ENCODE measurements at places on chromosomes 12 and 14.

DNA sequence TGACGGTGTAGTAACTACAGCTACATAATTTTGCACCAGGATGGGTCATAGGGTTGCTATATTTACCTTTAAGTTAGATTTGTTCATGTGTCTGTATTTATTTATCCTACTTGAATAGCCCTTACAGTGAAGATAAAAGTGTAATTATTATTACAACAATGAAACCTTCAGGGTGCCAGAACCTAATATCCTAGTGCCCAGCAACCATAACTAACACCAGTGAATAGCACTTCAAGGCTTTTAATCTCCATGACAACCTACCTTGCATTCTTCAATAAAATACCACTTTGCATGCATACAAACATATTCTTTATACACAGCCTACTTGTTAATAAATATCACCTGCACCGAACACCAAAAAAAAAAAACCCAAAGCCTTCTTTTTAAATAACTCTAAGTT lies 58.7 kb upstream of the G2E3 start:
- DNase-seq: no peak

DNA sequence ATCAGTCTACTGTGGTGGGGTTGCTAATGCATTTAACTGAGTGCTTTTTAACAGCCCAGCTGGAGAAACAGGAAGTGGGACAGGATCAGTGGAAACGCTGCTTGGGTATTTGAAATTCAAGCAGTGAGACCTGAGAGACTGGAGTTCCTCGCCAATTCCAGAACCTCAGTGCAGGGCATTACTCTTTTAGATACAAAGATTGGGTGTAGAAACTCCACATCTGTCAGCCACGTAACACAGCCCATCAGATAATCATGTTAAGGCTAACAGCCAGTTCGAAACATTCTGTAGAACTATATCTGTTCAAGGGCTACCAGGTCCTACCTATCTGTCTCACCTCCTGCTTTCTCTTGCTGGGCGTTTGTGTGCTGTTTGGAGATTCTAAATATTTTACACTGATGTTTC lies 45.5 kb downstream of the RAD52 start:
- DNase-seq: no peak

DNA sequence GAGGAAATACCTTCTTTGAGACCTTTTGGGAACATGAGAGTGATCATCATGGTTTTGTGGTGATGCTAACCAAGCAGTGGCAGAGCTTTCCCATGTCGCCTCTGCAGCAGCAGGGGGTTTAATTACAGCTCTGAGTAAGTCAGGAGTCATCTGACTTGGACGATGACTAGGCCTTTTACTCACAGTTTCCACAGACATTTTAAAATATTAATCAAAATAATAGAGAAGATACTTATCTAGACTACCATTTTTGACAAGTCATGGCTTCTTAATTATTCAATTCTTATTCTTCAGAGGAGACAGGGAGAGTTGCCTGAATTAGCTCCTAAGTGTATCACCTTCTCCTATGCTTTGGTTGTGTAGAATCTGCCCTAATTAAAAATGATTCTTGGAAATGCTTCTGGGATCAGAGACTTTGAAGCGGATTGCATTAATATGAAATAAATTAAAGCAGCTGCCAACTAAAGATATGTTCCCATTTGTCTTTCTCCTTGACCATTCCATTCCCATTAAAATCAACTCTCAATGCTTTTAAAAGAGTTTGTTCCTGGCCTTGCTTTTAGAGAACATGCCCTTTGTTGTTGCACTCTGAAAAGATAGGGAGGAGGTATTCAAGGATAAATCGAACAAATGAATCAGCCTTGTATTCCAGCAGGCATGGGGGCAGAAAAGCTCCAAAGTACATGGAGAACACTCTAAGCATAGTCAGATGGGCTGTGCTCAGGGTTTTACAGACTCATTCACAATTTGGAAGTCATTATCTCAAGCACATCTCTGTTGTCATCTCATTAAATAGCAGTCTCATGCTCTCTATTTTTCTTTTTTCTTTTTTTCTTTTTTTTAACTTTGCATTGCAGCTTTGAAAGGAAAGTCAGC lies 7.7 kb upstream of the IFNG-AS1 start:
- DNase-seq: no peak

GRCh38 chr14:101369194-101369915 lies 191.9 kb upstream of the DIO3 start:
- DNase-seq: no peak

- DNase-seq: no peak
These were observed 20.1 kb upstream of the TMED10 start for GRCh38 chr14:75196468-75196867.

- DNase-seq: no peak
These were observed 172.2 kb upstream of the PRICKLE1 start for GRCh38 chr12:42761601-42762350.

DNA sequence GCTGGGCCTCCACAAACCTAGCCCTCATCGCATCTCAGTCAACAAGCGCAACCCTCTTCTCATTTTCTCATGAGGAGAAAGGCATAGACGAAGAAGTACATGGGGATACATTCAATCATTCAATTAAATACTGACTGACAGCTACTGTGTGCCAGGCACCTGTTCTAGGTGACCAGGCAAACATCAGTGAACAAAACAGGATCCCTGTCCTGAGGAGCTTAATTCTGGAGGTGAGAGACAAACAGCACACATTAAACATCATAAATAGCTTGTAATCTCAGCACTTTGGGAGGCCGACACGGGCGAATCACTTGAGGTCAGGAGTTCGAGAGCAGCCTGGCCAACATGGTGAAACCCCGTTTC lies 362 bp upstream of the ACYP1 start:
- DNase-seq: no peak

GRCh38 chr12:28583701-28584261 lies 393.5 kb downstream of the CCDC91 start:
- no peak for DNase-seq

- no peak for DNase-seq
These were observed 78.4 kb upstream of the MAX start for GRCh38 chr14:65180725-65181025.

- no peak for DNase-seq
These were observed 29.9 kb downstream of the SLC41A2 start for GRCh38 chr12:104928036-104928745.

DNA sequence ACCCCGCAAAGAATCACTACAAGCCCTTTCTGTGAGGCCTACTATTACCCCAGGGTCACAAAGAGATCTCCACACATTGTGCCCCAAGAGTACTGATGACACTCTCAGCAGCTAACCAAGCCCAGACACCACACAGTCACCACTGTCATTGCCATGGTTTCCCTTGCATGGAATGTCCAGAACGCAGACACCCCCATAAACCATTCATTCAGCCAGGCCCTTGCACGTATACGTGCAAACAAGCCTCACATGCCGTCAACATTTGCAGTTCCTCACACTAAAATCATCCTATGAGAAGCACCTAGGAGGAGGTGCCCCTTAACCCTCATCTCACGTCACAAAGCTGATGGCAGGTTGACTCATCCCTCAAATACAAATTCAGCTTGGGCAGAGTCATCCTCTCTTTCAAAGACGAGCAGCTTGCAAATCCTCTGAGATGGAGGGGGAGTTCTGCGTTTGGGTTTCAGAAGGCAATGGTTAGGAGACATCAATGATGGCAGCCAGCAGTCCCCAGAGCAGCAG lies 17.1 kb upstream of the KRT77 start:
- no peak for DNase-seq

- DNase-seq: no peak
These were observed 42.4 kb upstream of the CCDC175 start for GRCh38 chr14:59619061-59619460.

DNA sequence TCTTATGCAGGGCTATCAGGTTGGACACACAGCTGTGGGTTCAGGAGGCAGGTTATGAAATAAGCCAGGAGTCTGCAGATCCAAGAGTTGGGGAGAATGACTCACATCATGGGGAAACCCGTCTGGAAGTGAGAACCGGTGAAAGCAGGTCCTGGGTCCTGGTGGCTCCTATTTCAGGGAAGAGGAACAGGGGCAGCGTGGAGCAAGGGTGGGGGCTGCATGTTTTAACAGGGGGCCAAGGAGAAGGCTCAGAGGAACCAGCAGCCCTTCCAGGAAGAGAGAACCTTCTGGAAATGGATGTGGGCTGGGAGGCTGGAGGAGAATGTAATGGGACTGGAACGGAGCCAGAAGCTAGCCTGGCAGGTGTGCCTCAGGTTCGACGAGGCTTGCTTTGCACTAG lies 7.8 kb upstream of the KRT74 start:
- no peak for DNase-seq

GRCh38 chr12:85644508-85644907 lies 191.7 kb downstream of the RASSF9 start:
- DNase-seq: no peak

DNA sequence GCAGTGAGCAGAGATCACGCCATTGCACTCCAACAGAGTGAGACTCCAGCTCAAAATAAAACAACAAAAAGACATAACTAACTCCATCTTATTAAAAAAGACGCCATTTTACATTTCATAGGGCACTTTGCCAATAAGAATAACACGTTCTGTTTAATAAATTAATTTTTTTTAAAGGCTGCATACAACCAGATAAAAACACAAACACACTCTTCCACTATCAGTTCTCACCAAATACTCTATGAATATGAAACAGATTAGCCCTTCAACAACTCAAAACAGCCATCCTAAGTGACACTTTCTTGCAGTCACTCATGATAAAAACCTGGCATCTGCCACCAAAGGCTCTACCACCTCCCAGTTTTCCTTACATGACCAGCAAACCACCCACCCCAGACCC lies 16.1 kb downstream of the AICDA start:
- DNase-seq: no peak

- no peak for DNase-seq
These were observed 156.6 kb downstream of the DAD1 start for GRCh38 chr14:22432348-22432976.

DNA sequence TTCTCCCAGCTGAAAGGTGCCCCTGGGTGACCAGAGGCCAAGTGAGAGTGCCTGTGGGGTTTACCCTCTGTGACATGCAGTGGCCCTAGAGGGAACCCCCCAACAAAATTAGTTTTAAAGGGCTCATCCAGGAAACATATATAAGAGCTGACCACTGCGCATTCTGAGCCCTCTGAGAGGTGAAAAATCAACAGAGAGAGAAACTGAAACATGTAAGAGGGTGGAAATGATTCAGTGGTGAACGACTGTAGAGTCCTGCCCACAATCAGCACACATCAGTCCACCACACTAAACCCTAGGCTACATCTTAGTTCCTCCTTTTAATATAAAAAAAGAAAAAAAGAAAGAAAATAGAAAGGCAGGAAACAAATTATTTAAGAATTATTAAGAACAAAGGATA lies 21.0 kb upstream of the ACSM4 start:
- DNase-seq: no peak

DNA sequence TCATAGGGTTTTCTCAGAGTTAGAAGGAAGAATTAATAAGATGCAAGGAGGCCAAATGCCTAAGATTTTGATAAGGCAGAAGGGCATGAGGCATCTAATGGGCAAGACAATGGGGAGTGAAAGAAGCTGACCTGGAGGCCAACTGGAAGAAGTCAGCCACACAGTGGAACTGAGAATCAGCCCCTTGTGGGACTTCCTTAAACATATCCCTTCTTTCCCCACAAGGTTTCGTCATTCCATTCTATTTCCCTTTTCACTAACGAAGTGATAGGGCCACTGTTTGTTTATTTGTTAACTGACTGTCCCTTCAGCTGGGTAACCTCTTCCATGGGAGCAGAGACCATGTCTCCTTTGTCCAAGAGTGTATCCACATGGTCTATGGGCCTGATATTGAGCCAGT lies 86.2 kb downstream of the HELB start:
- DNase-seq: no peak

- DNase-seq: no peak
These were observed 112.6 kb downstream of the CALM1 start for GRCh38 chr14:90509403-90509802.

GRCh38 chr14:75667099-75667765 lies 6.2 kb downstream of the TTLL5 start:
- DNase-seq: no peak

GRCh38 chr14:63578300-63578699 lies 35.1 kb upstream of the PPP2R5E start:
- no peak for DNase-seq

DNA sequence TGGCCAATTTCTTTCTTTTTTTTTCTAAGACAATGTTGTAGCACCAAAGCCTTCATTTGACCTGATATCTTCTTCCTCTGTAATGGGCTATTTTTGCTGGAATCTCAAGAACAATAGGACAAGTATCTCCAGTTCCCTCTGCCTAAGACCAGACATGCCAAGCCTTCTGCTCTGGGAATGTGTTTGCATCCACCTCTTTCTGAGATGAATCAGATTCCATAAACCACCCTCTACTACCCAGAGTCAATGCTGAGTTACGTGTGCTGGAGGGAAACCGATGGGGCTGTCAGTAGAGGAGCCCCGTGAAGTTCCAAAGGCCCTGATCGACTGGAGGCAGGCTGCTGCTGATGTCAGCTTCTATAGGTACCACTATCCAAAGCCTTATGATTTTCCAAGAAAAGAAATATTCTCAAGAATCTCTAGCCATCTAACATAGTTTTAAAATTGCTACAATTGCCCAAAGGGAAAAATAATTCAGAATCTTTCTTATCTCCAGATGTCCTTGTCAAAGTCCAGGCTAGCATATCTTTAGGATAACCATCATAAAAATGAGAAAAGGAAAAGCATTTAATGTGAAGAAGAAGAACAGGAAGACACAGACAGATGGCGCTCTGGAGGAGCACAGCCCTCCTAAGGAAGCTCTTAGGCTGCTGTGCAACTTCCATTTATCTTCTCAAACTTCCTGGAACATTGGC lies 101.9 kb downstream of the SLC8A3 start:
- DNase-seq: no peak

DNA sequence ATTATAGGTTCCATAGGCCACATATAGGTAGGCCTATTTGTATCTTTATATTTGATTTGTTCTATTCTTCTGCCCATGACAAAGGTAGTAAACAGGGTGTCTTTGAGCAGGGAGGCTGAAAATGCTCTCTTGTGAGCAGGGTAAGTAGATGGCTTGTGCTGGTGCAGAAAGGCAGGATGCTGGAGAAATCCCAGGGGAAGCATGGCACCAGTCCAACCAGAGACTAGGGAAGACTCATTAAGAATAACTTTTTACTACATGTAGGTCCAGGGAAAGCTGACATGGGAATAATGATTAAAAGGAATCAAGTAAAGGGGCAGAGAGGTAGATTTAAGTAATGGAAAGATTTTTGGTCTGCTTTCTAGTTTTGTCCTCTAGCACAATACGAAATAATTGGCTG lies 245.0 kb downstream of the RGS6 start:
- no peak for DNase-seq

GRCh38 chr12:23945249-23945648 lies 4.2 kb downstream of the SOX5 start:
- no peak for DNase-seq

DNA sequence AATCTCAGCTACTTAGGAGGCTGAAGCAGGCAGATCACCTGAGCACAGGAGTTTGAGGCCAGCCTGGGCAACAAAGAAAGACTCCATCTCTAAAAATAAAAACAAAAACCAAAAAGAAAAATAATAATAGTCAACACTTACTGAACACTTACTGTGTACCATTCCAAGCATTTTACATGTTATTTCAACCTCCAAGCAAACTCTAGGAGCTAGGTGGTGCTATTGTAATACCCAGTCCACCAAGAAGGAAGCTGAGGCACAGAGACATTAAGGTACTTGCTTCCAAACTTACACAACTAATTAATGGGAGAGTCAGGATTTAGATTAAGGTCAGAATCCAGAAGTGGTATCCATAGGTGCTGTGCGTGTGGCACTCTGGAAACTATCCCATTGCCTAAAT lies 13.7 kb upstream of the OR6J1 start:
- no peak for DNase-seq

- no peak for DNase-seq
These were observed 18.1 kb downstream of the SSH1 start for GRCh38 chr12:108839018-108839889.

- DNase-seq: no peak
These were observed 27.4 kb downstream of the GPR65 start for GRCh38 chr14:88032373-88032772.
